ENCODE measurements at places on chromosomes 16 and 17.
A peak's percentile ranks its signal among the peaks of the same experiment; 100 is the strongest.

DNA sequence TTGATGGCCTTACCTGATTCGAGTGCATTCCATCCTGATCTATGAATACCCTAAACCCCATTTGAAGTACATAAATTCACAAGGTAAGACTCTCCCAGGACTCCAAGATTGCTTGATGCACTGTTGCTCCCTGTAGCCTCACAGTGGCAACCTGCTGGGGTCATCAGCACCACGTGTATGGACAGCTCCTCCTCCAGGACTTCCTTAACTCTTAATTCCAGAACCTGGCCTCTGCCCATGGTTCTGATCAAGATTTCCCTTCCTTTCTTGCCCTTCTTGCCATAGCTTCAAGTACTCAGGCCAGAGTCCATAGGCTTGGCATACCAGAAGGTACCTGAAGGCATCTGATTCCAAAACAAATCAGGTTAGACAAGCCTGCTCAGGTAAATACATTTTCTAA lies 34.0 kb upstream of the NLK start:
- DNase-seq: no peak

- DNase-seq: no peak
Measured at GRCh38 chr17:74152591-74153455, 50.7 kb upstream of the RPL38 start.

- DNase-seq: peak; percentile 84
Measured at GRCh38 chr17:7035591-7036368, at the start of gene SLC16A13. Gene SLC16A13 (plus strand): TSS chr17:7036015. CDS start chr17:7036383, 368 bp downstream.

- peak; percentile 9 for DNase-seq
Measured at GRCh38 chr16:55499951-55500529, 8.8 kb upstream of the LPCAT2 start.

DNA sequence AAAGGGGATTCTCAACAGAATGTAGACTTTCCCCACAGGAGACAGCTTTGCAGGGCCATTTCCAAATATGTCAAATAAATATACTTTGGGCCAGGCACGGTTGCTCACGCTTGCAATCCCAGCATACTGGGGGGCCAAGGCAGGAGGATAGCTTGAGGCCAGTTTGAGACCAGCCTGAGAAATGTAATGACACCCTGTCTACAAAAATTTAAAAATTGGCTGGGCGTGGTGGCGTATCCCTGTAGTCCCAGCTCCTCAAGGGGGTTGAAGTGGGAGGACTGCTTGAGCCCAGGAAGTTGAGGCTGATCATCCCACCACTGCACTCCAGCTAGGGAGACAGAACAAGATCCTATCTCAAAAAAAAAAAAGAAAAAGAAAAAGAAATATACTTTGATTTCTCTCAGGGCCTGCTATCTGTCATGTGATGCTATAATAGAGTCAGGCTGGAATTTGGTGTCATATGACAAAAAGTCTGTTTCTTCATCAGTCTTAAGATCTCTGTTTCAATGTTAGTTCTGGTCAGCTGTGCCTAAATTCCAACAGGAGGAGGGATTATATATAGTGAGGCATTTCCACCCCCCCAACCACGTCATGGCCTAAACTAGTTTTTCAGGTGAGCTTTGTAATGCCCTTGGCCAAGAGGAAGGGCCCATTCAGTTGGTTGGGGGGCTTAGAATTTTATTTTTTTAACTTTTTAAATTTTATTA lies 4.3 kb upstream of the ZDHHC7 start:
- no peak for DNase-seq
